ENCODE measurements at places on chromosomes 5 and 9.

DNA sequence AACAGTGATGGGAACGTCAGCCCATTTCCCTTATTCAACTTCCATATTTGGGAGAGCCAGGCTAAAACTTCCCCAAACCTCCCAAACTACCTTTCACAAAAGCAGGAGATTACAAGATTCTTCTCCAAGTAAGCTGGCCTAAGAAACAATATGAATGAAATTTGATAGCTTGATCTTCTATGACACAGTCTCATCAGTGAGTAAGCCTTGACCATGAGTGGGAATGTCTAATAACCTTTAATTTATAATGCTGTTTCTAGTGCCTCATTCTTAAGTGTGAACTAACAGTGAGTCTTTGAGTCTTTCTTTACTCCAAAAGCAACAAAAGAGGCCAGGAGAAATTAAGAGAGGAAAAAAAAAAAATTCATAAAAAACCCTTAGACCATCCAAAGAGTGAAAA lies 1379.9 kb downstream of the EFNA5 start:
- no peak for DNase-seq

DNA sequence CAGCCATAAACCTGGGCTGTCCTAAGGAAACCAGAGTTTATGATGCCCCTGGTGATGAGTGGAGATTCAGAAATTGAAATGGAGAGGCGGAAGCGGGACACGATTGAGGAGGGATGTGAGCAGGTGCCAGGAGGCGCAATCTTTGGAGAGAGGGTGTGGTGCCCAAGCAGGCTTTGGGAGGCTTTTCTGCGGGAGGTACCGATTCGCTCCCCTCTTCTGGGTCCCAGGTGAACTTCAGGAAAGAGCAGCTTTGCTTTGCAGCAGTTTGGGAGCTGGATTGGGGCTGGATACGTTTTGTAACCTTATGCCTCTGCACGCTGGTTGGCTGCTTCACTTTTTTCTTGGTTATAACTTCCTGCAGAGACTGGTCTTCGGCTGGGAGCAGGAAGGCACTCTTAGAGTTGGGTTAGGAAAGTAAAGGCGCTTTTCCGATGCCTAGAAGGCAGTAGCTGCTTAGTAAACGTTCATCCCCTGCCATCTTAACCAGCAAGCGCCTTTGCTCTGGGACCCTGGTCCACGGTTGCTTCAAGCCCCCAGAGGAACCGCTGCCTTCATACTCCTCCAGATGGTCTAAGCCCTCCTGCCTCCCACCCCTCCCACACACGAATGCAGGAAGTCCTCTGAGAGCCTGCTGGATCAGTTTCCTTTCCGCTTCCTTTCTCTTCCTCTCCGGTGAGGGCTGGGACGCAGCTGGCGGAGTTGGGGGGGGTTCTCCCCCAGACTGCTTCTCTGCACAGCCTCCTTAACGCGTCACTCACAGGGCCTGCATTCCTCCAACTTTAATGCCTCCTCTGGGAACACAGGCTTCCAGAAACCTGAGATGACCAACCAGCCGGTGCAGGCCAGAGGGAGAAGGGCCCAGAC lies 15.2 kb upstream of the NEK6 start:
- DNase-seq: peak; percentile 76

GRCh38 chr9:7011395-7012067 lies 253.8 kb downstream of the KDM4C start:
- no peak for DNase-seq

GRCh38 chr9:95819636-95820035 lies 55.9 kb upstream of the ERCC6L2 start:
- DNase-seq: no peak

DNA sequence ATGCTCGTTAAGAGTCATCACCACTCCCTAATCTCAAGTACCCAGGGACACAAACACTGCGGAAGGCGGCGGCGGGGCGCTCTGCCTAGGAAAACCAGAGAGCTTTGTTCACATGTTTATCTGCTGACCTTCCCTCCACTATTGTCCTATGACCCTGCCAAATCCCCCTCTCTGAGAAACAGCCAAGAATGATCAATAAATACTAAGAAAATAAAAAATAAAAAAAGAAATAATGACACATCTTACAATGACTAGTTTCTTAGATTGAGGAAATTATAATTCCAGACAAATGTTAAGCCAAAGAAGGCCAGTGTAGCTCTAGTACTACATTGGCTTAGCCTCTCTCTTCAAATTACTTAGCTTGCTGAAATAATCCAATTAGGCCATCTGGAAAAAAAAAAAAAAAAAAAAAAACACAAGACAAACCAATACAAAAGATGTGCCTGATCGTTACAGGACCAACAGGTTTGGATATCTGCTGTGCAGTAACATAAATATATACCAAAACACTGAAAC lies 58.0 kb downstream of the ANXA2R start:
- no peak for DNase-seq

- DNase-seq: no peak
Observed at GRCh38 chr9:75200892-75201470, 112.7 kb downstream of the OSTF1 start.

DNA sequence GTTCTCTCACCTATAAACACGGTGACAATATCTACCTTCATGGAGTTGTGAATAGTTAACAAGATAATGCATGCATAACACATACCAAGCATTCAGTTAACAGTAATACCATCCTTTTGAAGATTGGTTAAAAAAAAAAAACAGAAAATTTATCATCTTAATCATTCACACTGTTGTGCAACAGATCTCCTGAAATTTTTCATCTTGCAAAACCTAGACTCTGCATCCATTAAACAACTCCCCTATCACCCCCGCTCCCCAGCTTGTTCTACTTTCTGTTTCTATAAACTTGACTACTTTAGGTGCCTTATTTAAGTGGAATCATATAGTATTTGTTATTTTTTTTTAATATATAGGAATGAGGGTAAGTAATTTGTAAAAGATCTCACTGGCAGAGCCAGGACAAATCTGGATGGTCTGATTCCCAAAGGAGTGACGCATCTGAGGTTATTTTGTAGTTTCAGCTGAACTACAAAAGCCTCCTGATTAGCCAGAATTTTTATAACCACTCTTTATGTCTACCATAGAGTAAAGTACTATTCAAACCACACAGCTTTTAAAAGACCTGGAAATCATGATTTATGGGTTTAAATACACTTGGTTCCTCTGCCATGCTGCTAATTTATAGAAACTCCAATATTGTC lies 93.0 kb downstream of the FANCC start:
- DNase-seq: no peak

- DNase-seq: no peak
Observed at GRCh38 chr5:57858905-57859304, 376.3 kb upstream of the ACTBL2 start.

DNA sequence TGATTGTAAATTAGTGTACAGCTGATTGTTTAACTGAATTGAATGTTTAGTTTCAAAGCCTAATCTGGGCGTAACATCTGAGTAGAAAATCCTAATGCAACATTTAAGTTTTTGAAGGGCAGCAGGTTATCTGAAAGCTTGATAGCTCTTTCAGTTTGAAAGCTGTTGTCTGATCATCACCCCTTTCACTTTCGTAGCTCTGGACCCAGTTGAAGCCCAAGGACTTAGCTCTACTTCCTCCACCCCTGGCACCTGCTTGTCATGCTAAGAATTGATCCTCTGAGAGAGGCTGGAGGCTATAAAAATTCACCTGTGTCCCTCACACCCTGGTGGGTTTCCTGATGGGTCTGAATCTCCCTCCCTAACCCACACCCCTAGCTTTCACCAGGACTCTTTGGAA lies 86.0 kb downstream of the ZFAND5 start:
- no peak for DNase-seq

DNA sequence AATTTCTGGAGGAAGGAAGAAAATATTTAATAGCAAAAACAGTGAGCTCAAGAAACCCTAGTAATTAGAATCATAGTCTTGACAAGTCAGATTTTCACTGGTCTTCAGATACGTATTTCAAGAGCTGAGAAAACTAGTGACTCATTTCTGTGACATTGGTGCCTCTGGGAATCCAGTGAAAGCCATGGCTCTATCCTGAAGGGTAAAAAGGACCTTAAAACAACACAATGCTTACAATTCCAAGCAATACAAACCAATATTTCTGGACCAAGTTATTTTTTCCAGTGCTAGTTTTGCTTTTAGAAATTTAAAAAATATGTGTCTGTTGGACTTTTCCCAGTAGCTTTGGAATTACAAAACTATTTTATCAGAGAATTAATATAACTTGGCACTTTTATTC lies 140.3 kb downstream of the LPAR1 start:
- DNase-seq: no peak

DNA sequence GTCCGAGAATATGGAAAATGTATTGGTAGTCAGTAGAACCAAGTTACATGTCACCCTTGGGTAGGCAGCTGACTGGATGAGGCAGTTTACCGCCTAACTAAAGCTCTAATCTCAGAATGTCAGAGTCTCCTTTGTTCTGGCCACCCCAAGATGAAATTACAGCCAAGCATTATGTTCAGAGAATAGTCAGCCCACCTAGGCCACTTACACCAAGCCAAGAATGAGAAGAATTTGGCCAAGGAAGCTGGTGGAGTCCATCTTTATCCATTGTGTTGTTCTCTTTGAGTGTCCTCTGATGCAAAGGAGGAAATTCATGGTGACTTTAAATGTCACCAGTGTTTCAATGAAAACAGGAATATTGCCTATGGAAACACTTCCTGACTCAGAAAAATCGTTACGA lies 275.1 kb upstream of the MAP3K1 start:
- DNase-seq: no peak

DNA sequence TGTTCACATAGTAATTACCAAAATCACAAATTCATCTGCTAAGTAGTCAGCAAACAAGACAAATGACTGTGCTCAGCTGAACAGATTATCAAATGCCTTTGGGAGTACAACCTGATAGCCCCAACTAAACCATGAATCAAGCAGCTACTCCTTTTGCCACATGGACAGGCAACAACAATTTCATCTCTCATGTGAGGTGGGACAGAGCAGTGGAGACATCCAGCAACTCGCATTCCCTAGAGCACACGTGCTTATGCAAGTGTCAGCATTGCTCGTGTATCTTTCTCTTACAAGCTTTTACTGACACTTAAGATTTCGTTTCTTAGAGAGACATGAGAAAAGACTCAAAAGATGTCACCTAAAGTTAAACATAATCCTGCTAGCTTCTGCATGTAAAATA lies 42.7 kb upstream of the PPP2R2B start:
- no peak for DNase-seq
